ENCODE measurements at places on chromosomes 1 and 21.

- no peak for DNase-seq
Measured at GRCh38 chr1:240019524-240019923, 72.2 kb upstream of the FMN2 start.

- no peak for DNase-seq
Measured at GRCh38 chr1:96234299-96234698, 487.3 kb upstream of the PTBP2 start.

DNA sequence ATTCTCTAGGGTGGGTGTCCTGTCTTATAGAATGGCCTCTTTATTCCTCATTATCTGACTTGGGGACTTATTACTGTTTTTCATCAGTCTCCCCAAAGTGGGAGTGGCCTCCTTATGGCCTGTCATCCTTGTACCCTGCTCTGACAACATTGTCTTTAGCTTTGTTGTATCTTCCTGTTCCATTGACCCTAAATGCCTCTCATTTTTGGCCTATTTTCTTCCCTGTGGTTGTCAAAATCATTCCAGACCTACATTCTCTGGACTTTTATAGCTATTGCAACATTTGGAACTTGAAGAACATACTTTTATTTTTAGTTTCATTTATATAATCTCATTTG lies 9.7 kb downstream of the SFT2D2 start:
- DNase-seq = no peak

DNA sequence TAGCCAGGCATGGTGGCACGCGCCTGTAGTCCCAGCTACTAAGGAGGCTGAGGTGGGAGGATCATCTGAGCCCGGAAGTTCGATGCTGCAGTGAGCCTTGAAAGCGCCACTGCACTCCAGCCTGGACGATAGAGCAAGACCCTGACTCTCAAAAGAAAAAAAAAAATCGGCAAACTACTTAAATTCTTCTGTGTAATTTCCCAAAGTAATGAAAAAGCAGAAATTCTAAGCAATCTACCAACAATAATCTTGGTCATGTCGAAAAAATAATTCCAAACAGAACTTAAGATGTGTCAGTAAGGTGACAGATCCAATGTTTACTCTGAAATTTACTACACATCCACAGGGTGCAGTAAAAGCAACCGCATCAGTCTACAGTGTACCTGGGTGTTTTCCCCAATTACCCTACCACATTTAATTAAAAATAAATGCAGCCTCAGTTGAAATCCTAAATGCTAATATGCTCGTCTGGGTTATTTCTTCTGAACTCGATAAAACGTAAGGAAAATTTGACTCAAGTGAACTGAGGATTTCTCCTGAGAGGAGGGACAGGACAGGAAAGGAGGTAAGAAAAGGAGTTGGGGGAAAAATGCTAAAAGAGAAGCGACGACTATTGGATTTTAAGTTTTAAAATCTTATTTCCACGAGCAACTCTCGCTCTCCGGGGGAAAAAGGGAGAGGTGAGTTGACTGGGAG lies 801 bp downstream of the EPRS1 start:
- DNase-seq = no peak

DNA sequence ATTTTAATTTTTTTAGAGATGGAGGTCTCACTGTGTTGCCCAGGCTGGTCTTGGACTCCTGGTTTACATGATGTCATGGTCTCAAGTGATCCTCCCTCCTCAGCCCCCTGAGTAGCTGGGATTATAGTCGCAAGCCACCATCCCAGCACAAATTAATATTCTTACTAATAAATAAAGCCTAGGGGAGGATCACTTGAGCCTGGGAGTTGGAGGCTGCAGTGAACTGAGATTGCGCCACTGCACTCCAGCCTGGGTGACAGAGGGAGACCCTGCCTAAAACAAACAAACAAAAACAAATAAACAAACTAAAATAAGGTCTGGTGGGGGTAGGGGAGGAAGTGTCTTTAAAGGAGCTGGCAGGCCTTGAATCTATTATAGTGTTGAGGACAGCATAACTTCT lies 8.7 kb upstream of the GADD45A start:
- no peak for DNase-seq

DNA sequence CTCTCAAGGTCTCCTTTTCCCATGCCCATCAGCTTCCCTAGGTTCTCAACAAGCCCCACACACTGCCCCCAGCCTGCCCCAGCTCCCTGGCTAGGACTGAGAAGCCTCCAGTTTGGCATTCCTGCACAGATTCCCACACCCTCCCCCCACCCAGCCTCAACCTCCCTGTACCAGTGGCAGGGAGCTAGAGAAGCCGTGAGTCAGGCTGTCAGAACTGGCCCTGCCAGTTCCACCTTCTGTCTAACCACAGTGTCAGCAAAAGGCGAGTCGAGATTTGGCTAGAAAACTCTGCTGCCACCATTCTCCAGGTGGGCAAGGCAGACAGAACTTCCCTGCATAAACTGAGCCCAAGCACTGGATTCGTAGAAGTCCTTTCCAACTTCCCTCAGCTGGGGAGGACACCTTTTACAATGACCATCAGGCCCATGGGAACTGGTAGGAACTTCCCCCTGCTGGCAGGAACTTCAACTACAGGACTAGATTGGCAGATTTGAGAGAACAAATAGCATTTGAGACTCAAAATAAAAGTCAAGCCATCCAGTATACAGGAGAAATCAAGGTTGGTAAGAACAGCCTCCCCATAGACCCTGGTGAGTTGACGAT lies 31.0 kb downstream of the TNNT2 start:
- DNase-seq = no peak

DNA sequence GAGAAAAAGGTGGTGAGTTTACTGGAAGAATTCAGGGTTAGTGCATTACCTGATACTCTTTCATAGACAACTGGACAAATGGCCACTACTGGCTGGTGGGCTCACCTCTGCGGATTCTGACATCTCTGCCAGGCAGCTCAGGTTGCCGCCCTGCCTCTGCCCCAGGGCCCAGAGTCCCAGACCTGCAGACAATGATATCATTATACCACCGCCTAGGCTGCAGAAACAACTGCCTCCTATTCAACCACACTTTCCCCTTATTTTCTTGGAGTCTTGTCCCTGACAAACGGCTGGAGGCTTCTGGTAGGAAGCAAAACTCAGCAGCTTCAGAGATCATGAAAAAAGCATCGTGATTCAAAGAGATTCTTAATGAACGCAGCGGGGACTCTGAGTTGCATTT lies 37.0 kb downstream of the IRF2BP2 start:
- no peak for DNase-seq

- DNase-seq = no peak
Measured at GRCh38 chr1:162551969-162552683, 9.4 kb upstream of the UAP1 start.

DNA sequence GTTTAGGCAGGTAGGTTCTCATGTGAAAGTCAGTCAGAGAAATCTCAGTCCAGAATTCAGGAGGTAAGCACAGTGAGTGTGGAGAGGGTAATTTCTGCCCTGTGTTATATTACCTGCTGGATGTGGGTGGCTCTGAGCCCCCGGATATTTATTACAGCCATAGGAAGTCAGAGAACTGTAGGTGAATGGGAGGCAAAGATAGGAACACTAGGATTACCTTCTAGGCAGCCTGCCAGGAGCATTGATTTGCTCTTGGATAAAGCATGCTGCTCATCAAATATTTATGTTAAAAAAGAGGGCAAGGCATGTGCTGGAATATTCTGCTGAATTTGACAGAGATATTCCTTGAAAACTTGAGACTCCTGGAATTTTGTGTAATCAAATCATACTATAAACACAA lies 8.5 kb downstream of the GNG12 start:
- no peak for DNase-seq

- DNase-seq = no peak
Measured at GRCh38 chr1:221166559-221167318, 287.5 kb downstream of the HLX start.

DNA sequence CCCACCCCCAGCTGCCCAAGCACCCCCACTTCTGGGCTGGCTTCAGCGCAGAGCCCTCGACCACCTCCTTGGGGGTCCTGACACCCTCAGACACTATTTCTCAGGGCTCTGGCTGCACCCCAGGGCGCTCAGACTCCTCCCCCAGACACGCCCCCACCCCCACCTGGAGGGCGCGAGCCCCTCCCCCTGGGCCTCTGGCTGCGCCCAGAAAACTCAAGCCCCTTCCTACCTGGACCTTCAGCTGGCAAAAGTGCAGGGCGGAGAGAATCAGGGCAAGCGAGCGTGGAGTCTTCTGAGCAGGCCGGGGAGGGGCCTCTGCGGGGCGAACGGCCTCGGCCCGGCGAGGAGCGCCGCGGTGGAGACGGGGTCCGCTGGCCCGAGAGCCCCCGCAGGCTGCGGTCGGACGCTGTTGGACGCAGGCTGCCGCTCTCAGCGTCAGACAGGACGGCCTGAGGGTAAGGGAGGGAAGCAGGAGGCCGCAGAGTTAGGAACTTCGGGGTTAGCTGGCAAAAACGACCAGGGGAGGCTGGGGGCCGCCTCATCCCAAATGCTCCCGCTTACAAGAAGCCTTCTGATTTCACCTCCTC lies 17.4 kb upstream of the NBPF1 start:
- DNase-seq = no peak

DNA sequence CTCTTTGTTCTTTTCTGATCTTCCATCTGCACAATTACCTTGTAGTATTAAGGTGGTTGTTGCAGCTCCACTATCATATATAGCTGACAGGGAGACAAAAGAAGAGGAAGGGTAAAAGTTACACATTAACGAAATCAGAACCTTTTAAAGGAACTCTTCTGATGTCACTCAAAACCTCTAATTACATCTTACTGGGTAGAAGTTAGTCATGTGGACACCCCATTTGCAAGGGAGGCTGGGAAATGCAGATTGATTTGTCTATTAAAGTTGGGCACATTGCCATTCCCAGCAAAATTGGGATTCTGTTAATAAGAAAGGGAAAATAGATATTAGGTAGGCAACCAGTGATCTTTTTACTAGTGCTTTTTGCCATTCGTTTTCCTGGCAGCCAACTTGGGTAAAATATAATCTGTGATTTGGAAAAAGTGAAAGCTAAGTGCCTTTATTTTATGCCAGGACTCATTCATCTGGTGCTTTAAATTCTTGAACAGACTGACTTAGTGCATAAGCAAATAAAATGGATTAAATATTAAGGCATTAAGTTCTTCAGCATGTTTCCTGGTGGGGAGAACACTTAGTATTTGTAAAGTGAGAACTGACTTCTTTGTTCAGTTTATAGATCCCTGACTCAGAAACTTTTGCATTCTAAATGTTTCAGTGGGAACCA lies 71.3 kb downstream of the DNM3 start:
- DNase-seq = no peak

GRCh38 chr1:99781798-99782197 lies 15.4 kb upstream of the FRRS1 start:
- DNase-seq = no peak

- no peak for DNase-seq
Measured at GRCh38 chr21:36461277-36461917, 18.5 kb downstream of the CLDN14 start.

DNA sequence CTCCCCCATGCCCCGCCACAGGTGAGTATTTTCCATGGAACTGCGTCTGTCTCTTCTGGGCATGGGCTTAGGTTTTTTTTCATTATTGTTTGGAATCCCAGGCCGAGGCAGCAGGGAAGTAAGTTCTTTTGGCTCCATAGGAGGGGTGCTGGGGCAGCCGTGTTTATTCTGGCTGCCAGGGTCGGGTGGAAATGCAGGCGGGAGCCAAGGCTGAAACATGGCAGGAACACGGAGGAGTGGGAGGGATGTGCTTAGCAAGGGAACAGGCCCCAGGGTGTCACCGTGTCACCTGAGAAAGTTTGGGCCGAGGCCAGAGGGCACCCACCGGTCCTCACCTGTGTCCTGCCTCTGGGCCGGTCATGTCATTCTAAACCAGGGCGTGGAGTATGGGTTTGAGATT lies 4.5 kb upstream of the DHRS3 start:
- DNase-seq = no peak

GRCh38 chr21:26597031-26597430 lies 23.9 kb upstream of the CYYR1 start:
- no peak for DNase-seq

- no peak for DNase-seq
Measured at GRCh38 chr1:203901581-203901980, 40.2 kb downstream of the SNRPE start.

DNA sequence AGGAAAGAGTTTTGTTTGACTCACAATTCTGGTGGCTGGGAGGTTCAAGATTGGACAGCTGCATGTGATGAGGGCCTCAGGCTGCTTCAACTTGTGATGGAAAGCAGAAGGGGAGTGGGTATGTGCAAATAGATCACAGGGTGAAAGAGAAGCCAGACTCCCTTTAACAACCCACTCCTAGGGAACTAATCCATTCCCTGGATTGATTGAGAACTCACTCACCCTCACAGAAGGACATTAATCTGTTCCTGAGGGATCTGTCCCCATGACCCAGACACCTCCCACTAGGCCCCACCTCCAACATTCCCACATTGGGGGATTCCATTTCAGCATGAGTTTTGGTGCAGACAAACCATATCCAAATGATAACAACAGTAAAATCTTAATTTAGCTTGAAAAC lies 25.6 kb downstream of the UBE2T start:
- no peak for DNase-seq

DNA sequence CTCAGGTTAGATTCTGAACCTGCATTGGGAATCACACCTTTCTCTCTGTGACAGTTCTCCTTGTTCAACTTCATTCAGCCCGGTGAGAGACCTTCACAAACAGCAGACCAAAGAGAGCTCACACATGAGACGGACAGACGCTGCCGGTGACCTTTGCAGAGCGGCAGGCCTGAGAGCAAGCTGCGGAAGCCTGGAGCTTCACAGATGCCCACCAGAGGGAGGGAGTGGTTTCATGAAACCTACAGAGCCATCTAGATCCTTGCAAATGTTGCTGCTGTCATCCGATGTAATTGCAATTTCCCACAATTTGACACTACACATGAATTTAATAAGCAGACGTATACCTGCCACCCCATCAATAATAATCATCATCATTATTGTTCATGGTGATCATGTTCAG lies 39.4 kb downstream of the GRIK3 start:
- DNase-seq = no peak

- no peak for DNase-seq
Measured at GRCh38 chr1:198113342-198113750, 43.5 kb upstream of the NEK7 start.

GRCh38 chr1:170214117-170215032 lies 68.6 kb downstream of the NTMT2 start:
- DNase-seq = no peak

GRCh38 chr1:91754816-91755580 lies 131.0 kb downstream of the TGFBR3 start:
- DNase-seq = no peak

GRCh38 chr1:245583081-245583480 lies 428.3 kb downstream of the KIF26B start:
- no peak for DNase-seq

- peak; percentile 44 for DNase-seq
Measured at GRCh38 chr1:100927276-100927675, 31.4 kb downstream of the SLC30A7 start.
